Stimulated activated CD4-positive, alpha-beta T cell treated with anti-CD3 and anti-CD28 coated beads, Interleukin-12 subunit alpha, Interleukin-12 subunit beta, amount 100 ng/mL, for 48 hours (primary cell): ENCODE measurements at places on chromosomes 6 and 20.

DNA sequence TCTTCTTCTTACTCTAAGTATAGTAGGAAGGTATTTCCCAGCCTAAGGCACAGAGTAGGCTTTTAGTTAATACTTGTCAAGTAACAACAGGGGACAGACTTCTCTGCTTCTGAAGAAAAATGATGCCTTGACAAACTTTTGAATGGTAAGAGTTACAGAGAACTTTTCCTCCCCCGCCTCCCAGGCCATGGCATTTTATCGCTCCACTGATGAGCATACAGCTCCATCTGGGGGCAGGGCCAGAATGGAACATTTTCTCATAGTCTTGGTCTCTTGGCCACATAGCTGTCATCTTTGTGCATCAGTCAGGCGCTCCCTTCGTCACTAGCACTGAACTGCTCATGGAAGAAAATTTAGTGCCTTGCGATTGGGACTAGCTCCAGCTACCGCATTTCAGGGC is 1066.8 kb upstream of the CITED2 start:
- DNase-seq: no peak

DNA sequence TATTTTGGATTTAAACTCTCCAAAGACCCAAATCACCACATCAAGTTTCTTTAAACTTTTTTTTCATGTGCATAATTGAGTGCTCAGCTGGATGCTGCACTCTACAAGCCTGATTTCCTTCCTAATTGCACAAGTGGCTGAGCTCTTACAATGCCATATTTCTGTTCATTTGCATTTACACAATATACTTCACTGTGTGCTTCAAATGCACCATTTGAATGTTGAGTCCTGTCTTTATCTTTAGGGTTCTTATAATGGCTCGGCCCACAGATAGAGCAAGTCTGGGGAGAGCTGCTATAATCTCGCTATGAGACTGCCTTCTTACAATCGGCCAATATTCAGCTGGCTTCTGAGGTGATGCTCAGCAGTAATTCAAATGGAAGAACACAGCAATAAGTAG is 200.6 kb upstream of the MAP3K7 start:
- DNase-seq: no peak

DNA sequence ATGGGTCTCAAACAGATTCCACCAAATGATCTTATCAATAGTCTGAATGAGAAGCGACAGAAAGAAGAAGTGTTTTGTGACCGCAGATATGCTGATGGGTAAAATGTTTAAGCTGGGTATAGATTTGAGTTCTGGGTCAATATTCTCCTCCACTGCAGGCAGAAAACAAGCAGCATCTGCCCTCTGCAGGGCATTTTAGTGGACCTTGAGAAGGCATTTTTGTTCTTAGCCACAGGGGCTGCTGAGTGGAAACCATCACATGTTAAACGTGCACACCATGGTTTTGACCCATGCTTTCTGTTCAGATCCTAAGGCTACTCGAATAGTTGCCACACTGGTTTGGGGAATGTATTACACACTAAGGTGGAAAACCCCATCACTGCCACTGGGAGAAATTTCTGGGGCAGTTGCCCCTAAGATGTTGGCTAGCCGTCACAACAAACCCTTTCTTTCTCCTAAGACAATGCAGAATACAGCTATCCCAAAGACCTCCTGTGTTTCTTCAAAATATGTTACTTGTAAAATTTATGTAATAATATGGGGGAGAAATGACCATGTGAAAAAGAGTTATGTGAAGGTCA is 5.5 kb downstream of the POU3F2 start:
- DNase-seq: no peak

- no peak for DNase-seq
These were observed 1.6 kb downstream of the HLA-DQB1 start for GRCh38 chr6:32664827-32665362.

- DNase-seq: no peak
These were observed 869.0 kb upstream of the ADGRB3 start for GRCh38 chr6:67766057-67766456.

GRCh38 chr6:74137911-74138310 is 441.9 kb downstream of the CD109 start:
- no peak for DNase-seq

DNA sequence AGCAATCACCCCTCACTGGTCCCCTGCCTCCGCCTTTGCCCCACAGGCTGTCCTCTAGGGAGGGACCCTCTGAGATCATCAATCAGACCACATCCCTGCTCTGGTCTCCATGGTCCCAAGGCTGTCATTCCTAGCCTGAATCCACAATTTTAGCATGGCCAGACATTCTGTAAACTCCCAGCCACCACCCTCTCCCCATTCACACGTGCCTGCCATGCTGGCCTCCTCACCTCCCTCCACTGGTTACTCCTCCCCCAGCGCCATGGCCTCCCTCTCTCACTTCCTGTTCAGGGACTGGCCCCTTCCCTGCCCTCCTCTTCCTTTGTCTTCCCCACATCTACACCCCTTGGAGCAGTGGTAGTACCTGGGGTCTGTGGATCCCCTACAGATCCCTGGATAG is 150.7 kb upstream of the MLN start:
- no peak for DNase-seq

DNA sequence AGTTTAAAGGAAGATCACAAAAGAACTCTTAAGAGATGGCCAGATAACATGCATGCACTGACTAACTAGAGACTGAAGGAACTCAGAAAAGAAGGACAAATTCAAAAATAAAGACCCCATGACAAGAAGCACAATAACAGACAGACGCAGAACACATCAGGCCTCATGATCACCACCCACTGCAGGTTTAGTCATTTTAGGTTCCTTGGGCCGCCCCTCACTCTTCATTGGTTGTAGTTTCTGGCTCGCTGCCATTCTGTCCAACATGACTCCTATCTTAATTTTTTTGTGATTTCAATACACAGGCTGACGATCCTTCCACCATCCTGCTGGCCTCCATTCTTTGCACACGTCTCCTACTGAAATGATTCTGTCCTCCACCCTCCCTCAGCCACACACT is 21.6 kb downstream of the STX7 start:
- DNase-seq: no peak

DNA sequence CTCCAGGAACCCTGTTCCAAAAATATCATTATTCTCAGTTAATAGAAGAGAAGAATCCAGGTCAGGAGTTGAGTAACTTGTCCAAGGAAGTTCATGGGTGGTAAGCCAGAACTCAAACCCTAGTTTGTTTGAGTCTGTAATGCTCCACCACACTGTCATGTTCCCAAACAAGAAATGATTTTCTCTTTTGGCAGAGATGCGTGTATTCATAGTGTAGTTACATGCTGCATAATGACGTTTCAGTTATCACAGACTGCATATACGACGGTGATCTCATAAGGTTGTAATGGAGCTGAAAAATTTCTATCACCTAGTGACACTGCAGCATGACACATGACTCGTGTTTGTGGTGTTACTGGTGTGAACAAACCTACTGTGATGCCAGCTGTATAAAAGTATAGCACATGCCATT is 102.6 kb downstream of the TULP4 start:
- no peak for DNase-seq

- DNase-seq: no peak
These were observed 36.7 kb upstream of the INSM1 start for GRCh38 chr20:20331156-20331555.

DNA sequence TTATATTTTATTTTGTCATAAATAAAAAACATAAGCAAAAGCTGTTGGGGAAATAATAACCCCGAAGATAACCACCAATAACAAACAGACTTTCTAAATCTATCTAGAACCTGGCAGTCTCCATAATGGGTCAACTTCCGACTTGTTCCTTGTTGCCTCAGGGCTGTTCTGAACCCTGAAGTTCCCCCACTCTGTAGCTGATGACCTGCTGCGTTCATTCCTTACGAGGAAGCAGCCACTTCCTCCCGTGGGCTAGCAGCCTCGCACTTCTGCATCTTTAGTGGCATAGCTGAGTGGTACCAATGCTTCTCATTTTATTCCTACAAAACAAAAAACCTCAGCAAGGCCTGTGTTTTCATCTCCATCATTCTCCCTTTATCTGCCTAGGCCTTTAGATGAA is 103.0 kb downstream of the PLEKHG1 start:
- DNase-seq: no peak

GRCh38 chr6:143595251-143596036 is 82.3 kb upstream of the PHACTR2 start:
- DNase-seq: no peak

DNA sequence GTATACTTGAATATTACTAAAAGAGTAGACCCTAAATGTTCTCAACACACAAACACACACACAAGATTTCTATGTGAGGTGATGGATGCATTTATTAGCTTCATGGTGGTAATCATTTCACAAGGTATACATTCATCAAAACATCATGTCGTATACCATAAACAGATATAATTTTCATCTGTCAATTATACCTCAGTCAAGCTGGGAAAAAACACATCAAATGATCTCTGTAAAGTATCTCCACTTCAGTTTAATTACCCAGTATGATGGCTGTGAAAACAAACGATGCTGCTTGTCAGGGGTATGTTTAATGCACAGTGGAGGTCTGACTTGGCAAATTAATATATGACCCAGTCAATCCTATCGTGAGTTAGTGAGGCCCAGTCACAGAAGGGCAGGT is 157.2 kb downstream of the MTFR2 start:
- no peak for DNase-seq

- no peak for DNase-seq
These were observed 26.8 kb upstream of the SLC35B3 start for GRCh38 chr6:8462169-8462568.

DNA sequence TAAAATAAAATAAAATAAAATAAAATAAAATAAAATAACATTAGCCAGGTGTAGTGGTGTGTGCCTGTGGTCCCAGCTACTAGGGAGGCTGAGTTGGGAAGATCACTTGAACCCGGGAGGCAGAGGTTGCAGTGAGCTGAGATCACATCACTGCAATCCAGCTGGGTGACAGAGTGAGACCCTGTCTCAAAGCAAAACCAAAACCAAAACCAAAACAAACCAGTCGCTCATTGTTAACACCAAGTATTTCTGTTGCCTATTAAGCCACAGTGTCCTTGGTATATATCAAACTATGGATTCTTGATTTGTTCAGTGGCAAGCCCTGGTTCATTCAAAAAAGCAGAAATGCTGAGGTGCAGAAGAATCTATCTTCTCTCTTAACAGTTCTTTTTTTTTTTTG is 65.7 kb downstream of the PYGB start:
- DNase-seq: no peak

DNA sequence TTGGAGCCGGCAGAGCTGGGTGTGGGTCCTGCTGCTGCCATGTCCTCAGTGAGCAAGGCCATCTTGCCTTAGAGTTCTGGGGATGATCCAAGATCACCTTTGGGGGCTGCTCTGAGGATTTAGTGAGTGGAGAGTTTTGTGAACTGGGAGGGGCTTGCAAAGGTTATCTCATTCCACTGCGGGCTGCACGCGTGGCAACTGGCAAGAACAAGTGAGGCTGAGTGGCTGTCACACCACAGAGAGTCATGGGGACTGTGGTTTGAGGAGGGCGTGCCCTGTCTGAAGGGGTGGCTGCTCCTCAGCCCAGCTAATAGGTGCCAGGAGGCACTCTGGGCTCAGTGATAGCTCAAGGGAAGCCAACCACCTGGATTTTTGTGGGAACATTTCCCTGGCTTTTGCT is 37.6 kb downstream of the TTLL9 start:
- no peak for DNase-seq

DNA sequence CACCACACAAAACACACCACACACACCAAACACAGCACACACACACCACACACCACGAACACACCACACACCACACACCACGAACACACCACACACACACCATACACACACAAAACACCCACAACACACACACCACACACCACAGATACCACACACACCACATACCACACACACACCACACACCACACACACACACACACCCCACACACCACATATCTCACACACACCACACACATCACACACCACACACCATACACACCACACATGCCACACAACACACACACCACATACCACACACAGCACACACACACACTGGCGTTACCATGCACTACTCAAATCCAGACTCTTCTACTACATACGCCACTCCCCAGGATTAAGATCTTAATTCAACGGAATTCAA is 118.9 kb upstream of the THBS2 start:
- no peak for DNase-seq

DNA sequence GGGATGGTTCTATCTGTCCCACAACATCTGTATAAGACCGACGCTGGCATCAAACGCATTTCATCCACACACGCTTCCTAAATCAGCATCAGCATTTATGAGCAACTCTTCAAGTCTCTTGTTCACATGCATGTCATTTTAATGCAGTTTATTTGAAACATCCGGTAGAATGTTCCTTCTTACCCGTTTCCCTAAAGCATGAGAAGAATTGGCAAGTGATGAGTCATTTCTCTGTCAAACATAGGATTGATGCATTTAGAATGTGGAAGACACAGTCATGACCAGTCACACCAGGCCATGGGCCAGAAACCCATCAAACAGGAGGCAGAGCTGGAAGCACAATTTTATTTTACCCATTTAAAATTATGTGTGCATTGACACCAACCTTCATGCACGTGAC is 122.8 kb downstream of the UST start:
- DNase-seq: no peak

DNA sequence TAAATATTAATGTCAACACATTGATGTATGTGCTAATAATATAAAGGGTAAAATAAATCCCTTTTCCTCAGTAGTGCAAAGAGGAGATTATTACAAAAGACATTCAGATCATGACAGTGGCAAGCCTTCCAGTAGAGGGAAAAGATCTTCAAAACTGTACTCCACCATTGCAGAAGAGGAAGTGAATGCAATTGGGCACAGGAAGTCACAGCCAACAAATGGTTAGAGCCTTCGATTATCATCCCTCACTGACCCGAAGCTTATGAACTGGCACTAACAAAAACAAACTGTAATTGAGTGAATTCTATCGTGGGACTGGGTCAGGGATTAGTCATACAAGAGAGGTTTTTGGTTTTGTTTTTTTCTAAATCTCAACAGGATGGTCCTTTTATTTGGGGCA is 39.3 kb upstream of the SCGN start:
- no peak for DNase-seq

DNA sequence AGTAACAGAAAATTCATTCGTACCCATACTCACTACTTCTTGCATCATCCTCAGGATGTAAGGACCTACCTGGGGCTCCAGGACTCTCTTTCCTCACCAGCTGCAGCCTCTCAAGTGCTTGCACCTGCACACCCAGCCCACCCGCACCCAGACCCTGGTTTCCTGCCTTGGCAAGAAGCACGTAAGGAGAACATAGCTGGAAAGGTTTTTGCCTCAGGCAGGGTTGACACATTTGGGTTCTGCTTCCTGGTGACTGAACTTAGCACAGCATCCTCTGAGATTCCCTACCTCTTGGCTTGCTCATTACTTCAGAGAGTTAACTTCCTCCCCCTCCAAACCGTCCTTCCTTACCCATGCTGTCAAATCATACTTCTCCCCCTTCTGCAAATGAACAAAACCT is 556.9 kb downstream of the CD83 start:
- no peak for DNase-seq

GRCh38 chr20:38825571-38825900 is 20.0 kb downstream of the PPP1R16B start:
- no peak for DNase-seq
